ENCODE measurements at places on chromosomes 2 and 18.

DNA sequence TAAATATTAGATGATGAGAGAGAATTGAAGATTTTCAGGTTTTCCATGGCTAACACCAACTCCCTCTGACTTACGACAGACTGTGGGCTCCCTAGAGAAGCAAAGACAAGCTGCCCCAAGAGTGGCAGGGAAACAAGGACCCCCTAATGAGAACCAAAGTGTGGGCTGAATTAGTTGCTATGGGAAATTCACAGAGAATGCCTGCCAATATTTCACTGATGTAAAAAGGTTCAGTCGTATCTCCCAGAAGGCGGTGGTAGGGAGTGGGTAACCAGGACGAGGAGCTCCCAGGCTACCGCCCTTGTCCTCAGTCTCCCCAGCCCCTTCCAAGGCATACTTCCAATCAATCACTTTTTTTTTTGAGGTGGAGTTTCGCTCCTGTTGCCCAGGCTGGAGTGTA, 113.6 kb downstream of the LAMA1 start:
- no peak for DNase-seq

DNA sequence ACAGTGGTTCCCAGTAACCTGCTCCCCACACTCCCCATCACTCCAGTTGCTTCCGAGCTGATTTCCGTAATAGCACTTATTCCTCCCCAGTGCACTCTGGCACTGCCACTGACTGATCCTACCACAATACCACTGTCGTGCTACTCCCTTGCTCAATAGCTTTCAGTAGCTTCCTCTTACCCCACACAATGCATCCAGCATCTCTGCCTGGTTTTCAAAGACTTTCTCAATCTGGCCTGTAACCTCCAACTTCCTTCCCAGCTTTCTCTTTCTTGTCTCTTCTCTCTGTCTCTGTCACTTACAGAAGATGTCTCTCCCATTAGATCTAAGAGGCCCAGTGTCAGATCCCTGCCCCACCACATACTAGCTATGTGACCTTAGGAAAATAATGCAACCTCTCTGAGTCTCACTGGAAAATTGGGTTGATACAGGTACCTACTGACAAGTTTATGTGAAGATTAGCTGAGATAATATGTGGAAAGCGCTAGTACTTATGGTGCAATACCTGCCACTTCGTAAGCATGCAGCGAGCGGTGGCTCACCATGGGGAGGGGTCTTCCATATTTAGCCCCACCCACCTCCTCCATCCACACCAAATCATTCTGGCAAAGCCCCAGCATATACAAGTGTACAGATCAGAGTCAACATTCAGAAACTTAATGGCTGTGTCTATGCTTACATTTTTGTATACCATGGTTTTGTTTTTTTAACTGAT, 36.7 kb downstream of the SFXN5 start:
- no peak for DNase-seq

DNA sequence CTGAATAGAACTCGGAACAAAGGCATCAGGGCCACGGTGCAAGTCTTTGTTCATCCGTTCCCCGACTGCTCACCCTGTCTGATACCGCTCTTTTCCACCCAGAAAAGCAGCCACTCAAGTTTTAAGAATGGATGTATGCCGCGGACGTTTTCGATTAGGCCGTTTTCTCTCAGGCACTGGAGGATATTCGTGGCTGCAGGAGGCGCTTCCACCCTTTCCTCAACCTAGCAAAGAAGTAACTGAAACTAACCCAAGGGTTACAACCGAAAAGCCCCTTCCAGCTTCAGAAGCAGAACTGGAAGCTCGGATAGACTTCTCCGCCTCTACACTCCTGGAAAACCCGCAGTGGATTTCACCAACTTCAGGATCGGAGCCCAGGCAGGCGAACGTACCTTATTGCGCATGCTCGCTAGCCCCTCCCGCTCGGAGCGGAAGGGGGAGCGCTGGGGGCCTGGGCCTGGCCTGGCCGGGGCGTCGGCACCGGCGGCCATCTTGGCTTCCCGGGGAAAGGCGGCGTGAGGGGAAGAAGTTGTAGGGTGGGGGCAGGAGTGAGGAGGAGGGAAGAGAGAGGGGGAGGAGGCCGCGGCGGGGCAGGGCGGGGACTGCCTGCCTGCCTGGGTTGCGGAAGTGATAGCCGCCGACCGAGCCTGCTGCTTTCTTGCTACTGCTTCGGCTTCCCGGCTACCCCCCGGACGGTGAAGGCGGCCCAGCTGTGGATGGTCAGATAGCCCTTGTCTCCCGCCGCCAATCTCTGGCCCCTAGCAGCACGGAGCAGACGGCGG, at the start of gene ACTR3:
Gene ACTR3, plus strand, starts transcription at position 619 of the 782 bp plus-strand sequence. CDS start 191 bp downstream, outside the sequence.
- DNase-seq, result peak; percentile 99

DNA sequence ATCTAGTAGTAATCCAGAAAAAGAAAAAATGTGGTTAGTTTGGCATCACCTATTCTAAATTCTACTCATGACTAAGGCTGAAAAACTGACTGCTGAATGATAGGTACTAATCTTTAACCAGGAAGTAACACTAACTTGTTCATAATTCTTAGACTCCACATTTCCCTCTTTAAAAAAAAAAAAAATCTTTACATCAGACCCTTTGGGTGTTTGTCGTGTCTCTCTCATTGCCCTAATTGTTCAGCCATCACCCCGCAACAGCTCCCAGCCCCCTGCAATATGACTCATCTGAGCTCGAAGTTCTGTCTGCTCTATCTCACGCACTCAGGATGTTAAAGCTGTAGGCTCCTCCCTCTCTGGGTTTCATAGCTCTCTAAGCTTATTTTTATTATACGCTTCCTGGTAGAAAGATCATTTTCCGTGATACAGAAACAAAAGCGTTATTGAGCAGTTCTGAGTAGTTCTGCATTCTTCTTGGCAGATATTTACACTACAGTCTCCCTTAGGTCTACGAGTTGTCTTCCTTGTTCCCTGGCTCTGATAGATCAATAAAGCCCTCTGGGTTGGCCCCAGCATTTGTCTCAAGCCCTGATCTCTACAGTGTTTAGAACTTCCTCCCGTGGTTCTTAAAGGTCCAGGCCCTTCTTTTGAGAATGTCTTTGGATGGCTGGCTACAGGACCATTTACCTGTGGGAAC, 95.6 kb downstream of the TNFRSF11A start:
- DNase-seq, result peak; percentile 56

DNA sequence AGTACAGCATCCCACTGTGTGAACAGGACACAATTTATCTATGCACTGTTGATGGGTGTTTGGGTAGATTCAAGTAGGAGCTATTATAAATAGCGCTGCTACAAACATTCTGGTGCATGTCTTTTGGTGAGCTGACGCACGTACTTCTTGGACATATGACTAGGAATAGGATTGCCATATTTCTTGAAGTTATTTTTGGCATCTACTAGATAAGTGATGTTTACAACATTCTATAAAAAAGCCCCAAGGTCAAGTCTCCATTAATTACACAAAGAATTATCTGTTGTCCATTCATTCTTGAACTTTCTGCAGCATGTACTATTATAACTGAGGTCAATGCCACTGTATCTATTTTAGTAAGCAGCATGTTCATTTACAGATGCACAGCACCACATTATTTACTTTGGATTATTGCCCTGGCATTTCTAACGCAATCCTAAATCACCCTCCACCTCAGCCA, 225.5 kb upstream of the TMEM200C start:
- no peak for DNase-seq

GRCh38 chr18:26036635-26037034, 53.8 kb downstream of the SS18 start:
- no peak for DNase-seq

- DNase-seq, result no peak
These were observed 243.9 kb upstream of the TANK start for GRCh38 chr2:160916300-160916699.

- no peak for DNase-seq
These were observed 305.0 kb upstream of the EPAS1 start for GRCh38 chr2:45992021-45992740.

GRCh38 chr2:217849154-217849975, 153.4 kb downstream of the TNS1 start:
- DNase-seq, result no peak

GRCh38 chr18:24470022-24470618, 9.7 kb downstream of the HRH4 start:
- DNase-seq, result no peak

GRCh38 chr2:149652526-149652925, 65.0 kb upstream of the MMADHC start:
- no peak for DNase-seq
